ENCODE measurements at places on chromosomes 12 and 14.

DNA sequence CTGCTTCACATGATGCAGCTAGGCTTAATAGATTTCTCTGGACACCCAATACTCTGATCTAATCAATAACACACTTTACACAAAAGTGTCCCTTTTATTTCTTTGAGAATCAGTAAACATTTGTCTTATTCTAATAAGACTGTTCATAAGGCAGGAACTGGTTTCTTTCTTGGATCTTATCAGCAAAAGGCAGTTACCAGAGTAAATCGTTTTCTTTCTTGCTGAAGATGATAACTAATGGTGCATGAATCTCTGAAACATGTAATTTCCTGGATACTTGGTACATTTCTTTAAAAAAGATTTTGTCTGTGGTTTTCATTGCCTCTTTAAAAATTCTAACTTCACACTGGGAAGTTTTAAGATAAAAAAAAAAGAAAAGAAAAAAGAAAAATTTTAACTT, 39.6 kb downstream of the WIF1 start:
- DNase-seq, result no peak

DNA sequence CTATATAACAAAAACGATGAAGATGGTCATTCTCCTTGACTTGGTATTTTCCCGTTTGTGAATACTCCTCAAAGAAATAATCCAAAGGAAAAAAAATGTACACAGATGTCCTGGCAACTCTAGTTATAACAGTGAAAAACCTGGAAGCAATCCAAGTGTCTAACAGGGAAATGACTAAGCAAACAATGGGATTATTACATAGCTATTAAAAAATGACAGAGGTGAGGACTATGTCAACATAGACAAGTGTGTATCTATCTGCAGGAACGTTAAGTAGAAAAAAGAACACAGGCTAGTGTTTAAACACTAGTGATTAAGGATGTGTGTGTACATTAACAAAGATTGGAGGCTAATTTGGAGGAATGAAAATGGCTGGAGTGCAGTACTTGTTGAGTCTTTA, 5.9 kb upstream of the APOLD1 start:
- DNase-seq, result peak; percentile 90

GRCh38 chr12:95037906-95038305, 34.4 kb upstream of the NDUFA12 start:
- no peak for DNase-seq

DNA sequence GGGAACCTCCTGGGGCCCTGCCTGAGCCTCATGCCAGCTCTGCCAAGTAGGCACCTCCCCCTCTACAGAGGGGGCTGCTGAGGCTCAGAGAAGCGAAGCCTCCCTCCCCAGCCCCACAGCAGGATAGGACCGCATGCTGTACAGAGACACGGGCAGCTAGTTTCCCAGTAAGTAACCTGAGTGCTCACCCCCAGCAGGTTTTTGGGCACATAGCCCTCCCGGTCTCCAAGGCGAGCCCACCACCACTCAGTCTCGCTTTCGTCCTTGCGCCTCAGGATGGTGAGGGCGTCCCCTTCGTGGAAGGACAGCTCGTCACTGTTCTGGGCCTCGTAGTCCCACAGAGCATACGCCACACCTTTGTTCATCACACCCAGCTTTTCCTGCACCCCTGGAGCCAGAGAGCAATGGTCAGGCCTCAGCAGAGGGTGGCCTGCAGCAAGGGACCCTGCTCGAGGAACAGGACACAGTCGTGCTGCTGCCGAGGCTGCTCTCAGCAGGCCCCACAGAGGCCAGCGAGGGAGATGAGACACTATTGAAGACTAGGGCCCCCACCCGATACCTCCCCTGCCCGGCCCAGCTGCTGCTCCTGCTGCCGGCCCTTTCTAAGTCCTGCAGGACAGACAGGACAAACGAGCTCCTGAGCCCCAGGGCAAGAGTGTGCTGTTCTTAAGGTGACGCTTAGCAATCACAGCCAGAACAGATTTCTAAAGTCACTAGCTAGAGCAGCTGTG, 20.4 kb downstream of the ZFYVE21 start:
- DNase-seq, result no peak

DNA sequence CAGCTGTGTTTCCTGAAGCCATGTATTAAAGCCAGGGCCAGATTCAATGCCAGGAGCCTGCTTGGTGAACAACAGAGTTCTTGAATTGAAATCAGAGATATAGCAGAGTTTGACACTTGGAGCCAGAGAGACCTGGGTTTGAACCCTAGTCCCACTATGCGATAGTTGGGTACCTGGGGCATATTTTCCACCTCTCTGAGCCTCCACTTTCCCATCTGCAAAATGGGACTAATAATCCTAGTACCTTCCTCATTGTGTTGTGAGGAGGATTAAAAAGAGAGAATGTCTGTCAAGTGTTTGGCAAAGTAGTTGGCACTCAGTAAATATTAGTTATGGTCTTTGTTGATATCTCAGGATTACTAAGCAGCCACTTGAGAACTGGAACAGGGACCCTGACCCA, 6.0 kb upstream of the HRK start:
- no peak for DNase-seq

- no peak for DNase-seq
Observed at GRCh38 chr14:30204431-30204980, 276.9 kb upstream of the PRKD1 start.

- no peak for DNase-seq
Observed at GRCh38 chr12:116693286-116694227, 44.3 kb downstream of the SPRING1 start.

DNA sequence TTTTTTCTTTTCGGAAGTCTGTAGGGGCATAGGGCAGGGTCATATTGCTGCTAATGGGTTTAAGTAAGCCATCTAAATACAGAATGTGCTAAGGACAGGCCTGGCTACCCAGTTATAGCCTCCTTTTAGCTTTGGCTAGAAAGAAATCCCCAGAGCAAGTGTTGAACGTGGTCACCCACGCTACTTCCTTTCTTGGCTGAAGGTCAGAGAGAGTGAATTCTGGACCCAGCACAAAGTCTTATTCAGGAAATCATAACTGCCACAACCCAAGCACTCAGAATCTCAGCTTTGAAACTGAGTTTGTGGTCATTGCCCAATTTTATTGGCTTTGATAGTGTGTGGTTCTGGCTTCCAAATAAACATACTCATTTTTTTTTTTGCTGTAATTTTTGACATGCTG, 542.1 kb upstream of the ATP2B1 start:
- peak; percentile 88 for DNase-seq

DNA sequence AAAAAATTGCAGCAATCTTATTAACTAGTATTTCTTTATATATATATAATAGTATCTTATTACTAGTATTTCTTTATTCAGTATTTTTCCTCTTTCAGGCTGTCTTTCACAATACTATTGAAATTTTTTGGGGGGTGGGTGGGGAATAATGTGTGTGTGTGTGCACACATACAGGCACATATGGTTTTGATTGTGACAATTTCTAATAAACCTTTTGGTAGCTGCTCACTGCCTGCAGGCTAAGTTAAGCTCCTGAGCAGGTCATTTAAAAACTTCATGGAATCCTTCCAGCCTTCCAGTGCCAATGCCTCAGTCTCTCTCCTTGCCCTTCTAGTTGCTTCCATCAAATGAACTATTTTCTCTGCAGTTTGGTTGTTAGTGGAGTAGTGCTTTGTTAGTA, 490.1 kb downstream of the PCNX1 start:
- peak; percentile 37 for DNase-seq

- no peak for DNase-seq
Observed at GRCh38 chr14:80535171-80535570, 323.9 kb upstream of the DIO2 start.

DNA sequence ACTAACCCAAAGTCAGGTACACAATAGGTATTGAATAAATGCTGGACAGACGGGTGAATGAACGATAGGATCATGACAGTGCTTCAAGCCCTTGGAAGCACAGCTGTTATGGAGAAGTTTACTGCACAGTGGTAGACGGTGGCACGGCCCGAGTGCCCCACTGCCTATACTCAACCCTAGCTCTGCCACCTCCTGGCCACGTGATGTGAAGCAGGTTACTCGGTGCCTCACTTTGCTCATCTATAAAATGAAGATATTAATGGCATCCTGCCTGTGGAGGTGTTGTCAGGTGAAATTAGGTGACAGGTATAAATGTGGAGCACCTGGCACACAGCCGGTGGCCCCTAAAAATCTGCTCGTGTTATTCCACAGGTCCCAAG, 5.8 kb downstream of the ASB2 start:
- no peak for DNase-seq

DNA sequence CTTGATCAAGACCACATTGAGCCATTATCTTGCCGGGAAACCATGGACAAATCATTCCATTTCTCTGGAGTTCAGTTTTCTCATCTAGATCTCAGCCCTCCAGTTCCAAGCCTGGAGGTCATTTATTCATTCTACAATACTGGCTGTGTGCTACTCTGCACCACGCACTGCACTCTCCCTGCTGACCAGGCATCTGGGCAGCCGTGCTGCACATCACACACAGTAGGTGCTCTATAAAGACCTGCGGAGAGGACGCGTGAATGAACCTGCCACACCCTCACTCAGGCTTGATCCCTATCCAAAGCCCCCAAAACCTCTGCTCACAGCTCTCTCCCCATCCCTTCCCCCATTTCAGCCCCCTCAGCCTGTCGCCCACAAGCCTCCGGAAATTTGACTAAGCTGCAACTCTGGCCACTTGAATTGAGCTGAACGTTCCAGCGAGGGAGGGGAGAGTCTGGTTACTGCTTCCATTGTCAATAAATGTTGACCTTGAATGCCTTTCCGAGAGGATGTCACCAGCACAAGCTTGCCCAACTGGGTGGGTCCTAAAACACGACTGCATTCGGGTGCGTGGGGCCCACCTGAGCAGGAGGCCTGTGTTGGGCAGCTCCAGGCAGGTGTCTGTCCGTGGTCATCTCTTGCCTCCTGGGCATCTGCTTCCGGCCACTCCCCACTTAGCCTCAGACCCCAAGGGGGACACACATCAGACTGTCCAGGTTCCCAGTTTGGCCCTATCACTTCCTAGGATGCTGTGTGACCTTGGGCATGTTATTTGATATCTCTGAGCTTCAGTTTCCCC, 17.8 kb downstream of the FAIM2 start:
- DNase-seq, result no peak

DNA sequence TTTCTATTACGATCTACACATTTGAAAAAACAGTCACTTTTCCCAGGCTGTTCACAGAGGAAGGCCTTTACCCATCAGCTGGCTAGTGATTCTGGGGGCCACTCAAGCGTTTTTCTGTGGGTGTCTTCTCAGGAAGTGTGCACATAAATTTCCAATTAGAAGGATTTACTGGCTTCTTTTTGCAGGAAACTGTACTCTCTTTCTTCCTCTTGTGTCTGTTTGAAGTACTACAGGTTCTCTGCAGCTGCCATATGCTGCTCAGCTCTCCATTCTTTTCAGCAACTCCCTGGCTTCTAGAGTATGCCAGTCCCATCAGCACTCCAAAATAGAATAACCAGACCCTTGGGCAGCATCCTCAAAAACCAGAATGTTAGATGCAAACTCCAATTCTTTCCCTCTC, 110.4 kb upstream of the NAV3 start:
- no peak for DNase-seq

GRCh38 chr14:56474419-56475022, 105.1 kb upstream of the TMEM260 start:
- DNase-seq, result peak; percentile 66

GRCh38 chr14:100067971-100068959, 3.0 kb downstream of the EVL start:
- DNase-seq, result no peak

DNA sequence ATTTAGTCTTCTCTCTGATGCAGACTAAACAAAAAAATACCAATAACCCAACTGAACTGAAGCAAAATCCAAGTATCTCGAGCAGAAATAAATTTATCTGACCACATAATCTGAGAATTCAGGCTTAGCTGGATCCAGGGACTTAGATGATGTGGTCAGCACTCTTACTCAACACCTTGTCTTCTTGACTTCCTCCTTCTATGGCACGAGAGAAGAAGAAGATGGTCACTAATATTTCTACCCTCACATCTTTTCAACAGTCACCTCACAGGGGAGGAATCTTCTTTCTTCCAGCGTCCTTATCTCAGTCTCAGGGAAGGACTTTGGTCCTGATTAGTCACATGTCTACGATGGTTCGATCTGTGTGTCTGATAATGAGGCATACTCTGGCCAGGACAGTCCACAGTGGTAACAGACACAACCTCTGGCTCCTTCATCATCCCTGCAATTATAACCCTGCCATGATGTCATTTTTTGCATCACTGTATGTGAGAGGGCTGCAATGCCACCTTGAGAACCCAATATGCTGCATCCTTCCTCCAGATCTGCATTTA, 15.8 kb downstream of the RGS6 start:
- no peak for DNase-seq

GRCh38 chr14:100649173-100649519, 61.9 kb upstream of the BEGAIN start:
- peak; percentile 65 for DNase-seq

- no peak for DNase-seq
Observed at GRCh38 chr14:92902191-92902590, 20.8 kb upstream of the CHGA start.

GRCh38 chr12:95083471-95083870, 10.1 kb upstream of the NR2C1 start:
- DNase-seq, result peak; percentile 78

DNA sequence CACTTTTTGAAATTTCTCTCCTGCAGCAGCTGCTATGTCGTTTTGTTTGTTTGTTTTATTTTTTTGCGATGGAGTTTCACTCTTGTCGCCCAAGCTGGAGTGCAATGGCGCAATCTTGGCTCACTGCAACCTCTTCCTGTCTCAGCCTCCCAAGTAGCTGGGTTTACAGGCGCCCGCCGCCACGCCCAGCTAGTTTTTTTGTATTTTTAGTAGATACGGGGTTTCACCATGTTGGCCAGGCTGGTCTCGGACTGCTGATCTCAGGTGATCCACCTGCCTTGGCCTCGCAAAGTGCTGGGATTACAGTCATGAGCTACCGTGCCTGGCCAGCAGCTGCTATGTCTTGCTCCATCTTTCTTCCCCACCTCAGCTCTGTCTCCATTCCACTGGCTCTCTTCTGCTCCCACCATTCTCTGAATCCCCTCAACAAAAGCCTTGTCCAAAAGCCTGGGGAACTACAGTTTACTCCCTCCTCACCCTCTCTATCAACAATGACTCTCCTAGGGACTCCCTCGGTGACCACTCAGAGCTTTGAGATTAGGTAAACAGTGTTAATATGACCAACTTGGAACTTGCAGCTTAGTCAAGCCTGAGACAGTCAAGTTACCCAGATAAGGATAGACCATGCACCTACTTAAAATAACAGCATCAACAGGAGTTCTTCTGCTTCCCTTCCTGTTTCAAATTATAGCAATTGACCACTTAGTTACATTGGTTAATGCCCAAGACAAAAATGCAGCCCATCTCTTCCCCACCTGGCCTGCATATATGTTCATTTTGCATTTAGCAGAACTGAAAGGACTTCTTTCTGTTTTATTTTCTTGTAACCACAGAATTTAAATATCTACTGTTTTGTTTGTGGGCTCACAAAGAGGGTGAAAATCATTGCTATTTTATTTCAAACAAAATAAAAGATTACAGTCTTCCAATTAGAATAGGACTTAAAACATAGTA, 189.0 kb upstream of the AMIGO2 start:
- DNase-seq, result no peak

DNA sequence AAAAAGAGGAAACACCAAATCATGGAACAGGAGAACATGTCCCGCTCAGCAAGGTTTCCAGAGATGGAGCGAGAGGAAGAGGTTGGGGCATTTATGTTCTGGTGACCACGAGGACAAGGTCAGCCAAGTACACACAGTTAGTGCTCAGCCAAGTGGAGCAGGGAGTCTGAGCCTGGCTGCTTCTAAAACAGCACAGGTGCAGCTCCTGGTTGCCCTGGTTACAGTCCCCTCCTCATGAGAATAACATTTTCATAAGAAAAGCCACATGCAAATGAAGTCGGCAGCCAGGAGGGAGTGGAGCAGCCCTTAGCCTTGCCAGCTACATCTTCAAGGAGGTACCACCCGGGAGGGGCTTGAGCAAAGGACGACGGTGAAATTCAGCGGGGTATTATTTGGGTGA, 81.8 kb downstream of the NOS1 start:
- no peak for DNase-seq
